ENCODE measurements at places on chromosomes 5 and 9. TPM values are rescaled to one million over a fixed set of nuclear protein-coding genes. Genes with fewer than 3 reads are reported as not detected.

The SLC34A3 gene
- not detected for total RNA-seq

The ADCY2 gene
- total RNA-seq: 1.5 TPM

The CENPH gene
- 4.3 TPM for total RNA-seq

The KIF20A gene
- total RNA-seq: 0.71 TPM

The LYSMD3 gene
- total RNA-seq: 26.3 TPM

The CCDC69 gene
- 167 TPM for total RNA-seq

The HIGD2A gene
- total RNA-seq: 189 TPM

The C5orf58 gene
- total RNA-seq: 0.49 TPM

DNA sequence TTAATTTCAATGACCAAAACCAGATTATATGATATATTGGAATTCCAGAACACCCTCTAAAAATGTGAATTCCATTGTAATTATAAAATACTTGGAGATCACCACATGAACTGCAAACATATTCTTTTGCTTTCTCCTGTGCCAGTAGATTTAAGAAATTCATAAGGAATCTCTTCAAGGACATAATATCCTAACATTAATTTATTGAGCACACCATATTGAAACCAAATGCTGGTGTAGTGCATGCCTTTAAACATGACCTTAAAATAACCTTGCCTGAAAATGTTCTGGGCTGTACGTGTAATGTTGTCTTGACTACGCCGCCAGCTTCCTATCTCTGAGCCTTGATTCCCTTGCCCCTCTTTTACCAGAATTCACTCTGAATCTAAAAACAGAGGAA, 205.0 kb upstream of the ACTBL2 start:
- no peak for DNase-seq

DNA sequence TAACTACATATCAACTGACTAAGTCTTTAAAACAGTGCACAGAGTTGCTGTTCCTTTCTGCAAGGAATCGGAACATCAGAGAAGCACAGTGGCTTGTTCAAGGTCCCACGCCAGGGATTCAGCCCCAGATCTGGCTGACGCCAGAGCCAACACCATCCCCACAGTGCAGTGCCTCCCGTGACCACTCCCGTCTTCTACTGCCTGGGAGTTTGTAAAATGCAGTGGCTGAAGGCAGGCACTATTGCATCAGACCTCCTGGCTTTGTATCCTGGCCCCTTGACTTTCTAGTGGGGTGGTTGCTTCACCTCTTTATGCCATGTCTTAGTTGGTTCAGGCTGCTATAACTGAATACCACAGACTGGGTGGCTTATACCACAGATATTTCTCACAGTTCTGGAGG, 131.0 kb downstream of the NSG2 start:
- DNase-seq: peak; percentile 57

- no peak for DNase-seq
Measured at GRCh38 chr9:114130141-114130540, 25.2 kb upstream of the COL27A1 start.

- DNase-seq: peak; percentile 78
Measured at GRCh38 chr5:140041492-140042392, 1.4 kb downstream of the NRG2 start.

DNA sequence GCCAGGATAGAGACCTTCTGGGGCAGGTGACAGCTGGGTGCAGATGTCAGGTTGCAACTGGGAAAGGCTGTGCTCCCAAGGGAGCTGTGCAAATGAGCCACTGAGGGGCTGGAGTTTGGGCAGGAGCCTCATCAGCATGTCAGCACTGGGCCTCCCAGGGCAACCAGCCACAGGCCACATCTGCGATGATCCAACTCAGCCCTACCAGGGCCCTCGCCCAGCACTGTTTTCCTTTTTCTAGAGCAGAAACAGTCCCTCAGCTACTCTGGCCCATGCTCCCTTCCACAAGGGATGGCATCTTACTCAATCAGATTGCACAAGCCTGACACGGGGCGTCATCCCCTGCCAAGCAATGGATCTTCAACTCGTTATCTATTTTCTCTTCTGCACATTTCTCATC, 24.8 kb downstream of the NIPAL4 start:
- DNase-seq: peak; percentile 85

GRCh38 chr5:39373791-39374190, 9.5 kb upstream of the C9 start:
- DNase-seq: no peak

GRCh38 chr5:148514344-148514743, 130.6 kb downstream of the FBXO38 start:
- no peak for DNase-seq

GRCh38 chr5:83947763-83948162, 227.1 kb upstream of the HAPLN1 start:
- DNase-seq: no peak

DNA sequence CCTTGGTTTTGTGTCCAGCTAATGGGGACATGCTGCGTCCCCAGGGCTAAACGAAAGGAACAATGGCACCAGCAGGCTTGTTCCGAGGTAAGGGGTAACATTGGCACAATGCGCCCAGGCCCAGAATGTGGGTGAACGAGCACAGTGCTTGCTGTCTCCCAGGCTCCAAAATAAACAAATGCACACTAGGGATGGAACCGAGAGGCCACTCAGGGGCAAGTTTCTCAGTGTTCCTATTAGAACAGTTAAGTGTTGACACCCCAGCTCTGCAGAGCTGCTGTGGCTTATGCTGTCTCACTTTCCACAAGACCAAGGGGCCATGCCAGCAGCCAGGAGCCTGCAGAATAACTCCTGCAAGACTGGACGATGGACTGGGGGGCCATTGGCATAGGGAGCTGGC, 492.4 kb downstream of the GADD45G start:
- peak; percentile 39 for DNase-seq

All from right cardiac atrium (tissue), 5 donors.